ENCODE measurements at places on chromosomes 11 and 22.

DNA sequence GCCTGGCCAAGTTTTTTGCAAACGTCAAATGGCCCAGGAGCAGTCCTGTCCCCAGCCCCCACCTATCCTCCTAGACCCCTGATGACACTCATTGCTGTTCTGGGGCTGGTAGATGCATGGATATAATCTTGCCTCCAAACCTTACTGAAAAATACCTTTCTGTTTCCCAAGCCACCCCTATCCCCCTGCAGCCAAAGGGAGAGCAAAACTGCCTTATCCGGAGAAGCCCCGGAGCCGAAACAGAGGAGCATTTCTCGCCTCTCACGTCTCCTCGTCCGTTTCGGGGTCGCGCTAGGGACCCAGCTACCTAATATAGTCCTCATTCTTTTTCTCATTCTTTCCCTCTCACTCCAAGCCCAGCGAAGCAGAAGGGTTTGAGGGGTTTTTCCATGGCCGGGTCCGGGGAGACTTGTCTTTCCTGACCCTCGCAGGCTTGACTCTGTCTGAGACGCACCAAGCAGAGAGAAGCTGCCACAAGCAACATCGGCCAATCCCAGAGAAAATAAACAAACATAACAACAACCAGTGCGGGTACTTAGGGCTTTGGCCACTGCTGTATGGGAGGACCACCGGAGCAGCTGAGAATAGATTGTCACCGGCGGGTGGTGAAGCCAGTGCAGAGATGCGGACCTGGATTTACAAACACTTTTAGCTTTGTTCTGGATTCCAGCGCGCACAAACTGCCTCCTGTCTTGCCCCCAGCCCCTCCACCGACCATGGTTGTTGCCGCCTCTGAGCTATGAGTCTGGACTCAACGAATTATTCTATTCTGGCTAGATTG is 1.6 kb downstream of the BSX start:
- DNase-seq, result no peak

- DNase-seq, result no peak
Observed at GRCh38 chr22:30204742-30205111, 41.8 kb downstream of the LIF start.

- DNase-seq, result no peak
Observed at GRCh38 chr11:123382555-123383074, 47.5 kb upstream of the GRAMD1B start.

DNA sequence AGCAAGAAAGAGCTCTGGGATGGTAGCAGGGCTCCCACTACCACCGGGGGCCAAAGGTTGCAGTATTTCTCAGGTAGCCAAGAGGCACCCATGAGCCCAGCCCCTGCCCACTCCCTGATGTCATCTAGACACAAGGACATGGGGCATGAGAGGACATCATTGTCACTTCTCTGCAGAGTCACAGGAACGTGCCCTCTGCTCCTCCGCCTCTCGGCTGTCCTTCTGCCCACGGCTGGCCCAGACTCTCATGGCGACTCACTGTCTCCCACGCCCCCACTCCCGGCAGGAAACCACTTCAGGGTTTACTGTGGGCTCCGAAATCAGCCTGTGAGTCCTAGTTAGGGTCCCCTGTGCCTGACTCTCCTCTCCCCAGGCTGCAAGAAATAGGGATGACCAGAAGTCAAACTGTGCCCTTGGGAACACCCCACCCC is 1.8 kb upstream of the GAL start:
- no peak for DNase-seq

GRCh38 chr11:124801014-124801413 is 808 bp upstream of the MSANTD2 start:
- no peak for DNase-seq

DNA sequence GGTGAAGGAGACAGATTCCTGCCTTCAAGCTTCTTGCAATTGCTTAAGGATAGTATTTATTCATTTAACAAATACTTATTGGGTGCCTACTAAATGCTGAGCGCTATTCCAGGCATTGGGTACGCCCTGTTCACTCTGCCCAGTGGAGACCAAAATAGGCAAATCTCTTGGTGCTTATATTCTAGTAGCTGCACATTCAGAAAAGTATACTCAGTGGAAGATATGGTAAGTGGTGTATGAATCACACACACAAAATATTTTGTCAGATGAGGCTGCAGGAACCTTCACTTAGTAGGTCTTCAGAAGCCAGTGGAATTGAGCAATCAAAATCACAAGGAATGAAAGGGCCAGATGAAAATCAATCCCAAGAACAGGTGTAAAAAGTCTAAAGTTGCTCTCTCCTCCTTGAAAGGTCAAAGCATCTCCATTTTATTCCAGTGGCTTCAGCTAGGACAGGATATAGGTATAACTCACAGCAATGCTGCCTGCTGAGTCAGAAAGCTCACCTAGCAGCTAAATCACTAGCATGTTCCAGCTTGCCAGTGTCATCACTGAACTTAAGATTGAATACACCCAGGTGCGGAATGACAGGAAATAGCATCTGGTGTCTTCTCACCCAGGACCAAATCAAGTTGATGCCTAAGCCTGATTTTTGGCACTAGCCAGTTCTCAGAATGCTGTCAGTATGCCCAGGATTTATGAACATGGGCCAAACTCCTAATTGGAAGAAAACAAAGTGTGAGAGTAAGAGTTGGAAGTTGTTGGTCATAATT is 83.9 kb downstream of the AMOTL1 start:
- DNase-seq, result no peak

- DNase-seq, result no peak
Observed at GRCh38 chr22:37329238-37330140, 47.2 kb downstream of the CYTH4 start.

GRCh38 chr22:24894998-24895397 is 51.5 kb downstream of the LHFPL7 start:
- no peak for DNase-seq

All from Panc1 (cell line).